ENCODE measurements at places on chromosomes 5 and 9. TPM values are rescaled to one million over a fixed set of nuclear protein-coding genes. Genes with fewer than 3 reads are reported as not detected.

The HRH2 gene
- under 0.01 TPM for total RNA-seq

The NFIB gene
- total RNA-seq = 111 TPM

The RANBP3L gene
- not detected for total RNA-seq

The ST8SIA4 gene
- 0.54 TPM for total RNA-seq

The NTNG2 gene
- total RNA-seq = 2.4 TPM

The IL4 gene
- not detected for total RNA-seq

The SAXO1 gene
- total RNA-seq = 0.18 TPM

The TAF11L7 gene
- not detected for total RNA-seq

The BHMT2 gene
- total RNA-seq = 6.8 TPM

The FCN2 gene
- total RNA-seq = not detected

The SHOC1 gene
- total RNA-seq = 0.09 TPM

The FBXL7 gene
- 12.6 TPM for total RNA-seq

The PAEP gene
- total RNA-seq = not detected

The GOLM1 gene
- 72.0 TPM for total RNA-seq

The WDR38 gene
- not detected for total RNA-seq

The PCDHGA8 gene
- 2.5 TPM for total RNA-seq

The CD14 gene
- total RNA-seq = 0.36 TPM

The ADAMTSL1 gene
- total RNA-seq = 179 TPM

The TCF7 gene
- 1.1 TPM for total RNA-seq

The IL7R gene
- total RNA-seq = 0.90 TPM

The ECSCR gene
- 0.36 TPM for total RNA-seq

The AP3B1 gene
- 78.5 TPM for total RNA-seq

The AK8 gene
- not detected for total RNA-seq

The DOLPP1 gene
- 12.4 TPM for total RNA-seq

The MUSK gene
- not detected for total RNA-seq

The ADGRD2 gene
- not detected for total RNA-seq

The ABLIM3 gene
- 13.9 TPM for total RNA-seq

The TIMD4 gene
- total RNA-seq = not detected

The SPATA31C1 gene
- total RNA-seq = not detected

The FRMD3 gene
- 2.0 TPM for total RNA-seq

The RAPGEF6 gene
- 47.0 TPM for total RNA-seq

The OR1Q1 gene
- 0.81 TPM for total RNA-seq

The LURAP1L gene
- 47.5 TPM for total RNA-seq

The IDNK gene
- 7.6 TPM for total RNA-seq

The WDR31 gene
- 2.4 TPM for total RNA-seq

The LOX gene
- total RNA-seq = 193 TPM

The AJM1 gene
- total RNA-seq = 1.1 TPM

The C9orf50 gene
- total RNA-seq = not detected

The C9orf153 gene
- total RNA-seq = 0.45 TPM

The ANKRD18B gene
- total RNA-seq = not detected

The PLEKHG4B gene
- not detected for total RNA-seq

The PRSS3 gene
- 5.7 TPM for total RNA-seq

The BAG1 gene
- 54.1 TPM for total RNA-seq

The MYOZ3 gene
- 0.72 TPM for total RNA-seq

The KIAA1958 gene
- total RNA-seq = 2.9 TPM

The ELL2 gene
- 51.1 TPM for total RNA-seq

The PCDHB14 gene
- total RNA-seq = 0.45 TPM

The SLC44A1 gene
- total RNA-seq = 44.1 TPM

The SLC25A2 gene
- 0.72 TPM for total RNA-seq

The ARHGEF39 gene
- 3.9 TPM for total RNA-seq

The P4HA2 gene
- 293 TPM for total RNA-seq

The SLCO6A1 gene
- not detected for total RNA-seq

The TRPM3 gene
- total RNA-seq = 8.8 TPM

The HARS2 gene
- total RNA-seq = 39.0 TPM

The PGM5 gene
- total RNA-seq = 13.5 TPM

The BTF3 gene
- total RNA-seq = 393 TPM

The HMMR gene
- 1.2 TPM for total RNA-seq

The ANKRD55 gene
- not detected for total RNA-seq

The CXXC5 gene
- total RNA-seq = 75.9 TPM
